ENCODE measurements at places on chromosomes 12 and 14. TPM values are rescaled to one million over a fixed set of nuclear protein-coding genes. Genes with fewer than 3 reads are reported as not detected.

Gene MSRB3
- 213 TPM for total RNA-seq

DNA sequence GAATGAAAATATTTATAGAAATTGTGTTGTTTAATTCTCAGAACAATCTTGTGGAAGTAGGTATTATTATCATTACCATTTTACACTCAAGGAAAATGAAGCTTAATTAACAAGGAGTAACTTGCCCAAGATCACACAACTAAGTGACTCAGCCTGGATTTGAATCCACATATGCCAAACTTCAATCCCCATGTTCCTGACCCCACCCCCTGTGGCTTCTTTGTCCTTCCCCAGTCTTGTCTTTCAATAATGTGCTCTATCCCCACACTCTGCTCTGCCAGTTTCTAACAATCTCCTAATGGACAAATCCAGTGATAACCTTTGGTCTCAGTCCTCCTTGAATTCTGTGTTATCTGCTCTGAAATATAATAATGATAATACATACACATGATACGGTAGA lies 355.2 kb downstream of the BMP4 start:
- H3K36me3 ChIP-seq = no peaks in the 10 kb centered on the region
- H3K4me1 ChIP-seq = no peaks in the 10 kb centered on the region
- H3K4me3 ChIP-seq = no peak overlapping the region
- DNase-seq = no peak
- H3K27ac ChIP-seq = no peak overlapping the region

GRCh38 chr14:104754213-104754851 lies 1.4 kb downstream of the SIVA1 start:
- no peak for DNase-seq
- peaks cover 40% of the 10 kb centered on the region for H3K4me1 ChIP-seq
- H3K4me3 ChIP-seq = peak overlapping the region; percentile 99
- H3K27me3 ChIP-seq = no peaks in the 10 kb centered on the region
- H3K27ac ChIP-seq = no peak overlapping the region

Gene GLS2
- total RNA-seq = 0.97 TPM

DNA sequence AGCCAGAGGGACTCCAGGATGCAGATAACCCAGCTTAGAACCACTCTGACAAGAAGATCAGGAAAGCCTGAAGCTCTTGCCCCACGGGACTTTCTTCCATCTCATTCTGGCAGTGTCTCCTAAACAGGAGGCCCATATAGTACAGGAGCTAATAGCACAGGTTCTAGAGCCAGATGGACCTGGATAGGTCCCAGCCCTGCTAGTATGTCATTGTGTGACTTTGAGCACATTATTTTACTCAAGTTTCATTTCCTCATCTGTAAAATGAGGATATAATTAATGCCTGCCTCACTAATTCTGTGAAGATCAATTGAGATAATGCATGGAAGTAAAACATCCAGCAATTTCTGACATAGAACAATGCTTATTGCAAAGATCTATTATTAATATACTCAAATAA lies 66.5 kb upstream of the GZMB start:
- no peak for DNase-seq
- H3K27me3 ChIP-seq = no peaks in the 10 kb centered on the region
- H3K36me3 ChIP-seq = no peaks in the 10 kb centered on the region
- no peak overlapping the region for H3K27ac ChIP-seq
- no peak overlapping the region for H3K4me3 ChIP-seq
- H3K4me1 ChIP-seq = peaks cover 4% of the 10 kb centered on the region

Gene DAO
- total RNA-seq = not detected
